ENCODE measurements at places on chromosomes 1 and 21.

DNA sequence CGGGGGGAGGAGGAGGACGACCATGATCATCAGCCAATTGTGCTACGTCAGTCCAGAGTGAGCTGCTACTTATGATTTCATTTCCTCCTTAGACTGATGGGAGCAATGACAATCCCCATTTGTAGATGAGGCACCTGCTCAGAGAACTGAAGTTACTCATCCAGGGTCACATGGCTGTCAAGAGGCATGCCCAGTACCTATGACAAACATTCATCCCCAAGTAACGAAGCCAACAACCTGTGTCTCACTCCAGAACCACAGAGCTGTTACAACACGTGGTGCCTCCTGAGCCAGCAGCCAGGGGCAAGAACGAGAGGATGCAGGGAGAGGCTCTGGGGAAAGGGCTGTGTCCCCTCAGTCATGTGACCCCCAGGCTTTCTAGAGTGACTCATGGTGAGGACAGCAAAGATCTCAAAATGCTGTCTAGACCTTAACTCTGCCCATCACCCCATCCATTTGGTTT, 93.6 kb downstream of the SIM2 start:
- DNase-seq = no peak

DNA sequence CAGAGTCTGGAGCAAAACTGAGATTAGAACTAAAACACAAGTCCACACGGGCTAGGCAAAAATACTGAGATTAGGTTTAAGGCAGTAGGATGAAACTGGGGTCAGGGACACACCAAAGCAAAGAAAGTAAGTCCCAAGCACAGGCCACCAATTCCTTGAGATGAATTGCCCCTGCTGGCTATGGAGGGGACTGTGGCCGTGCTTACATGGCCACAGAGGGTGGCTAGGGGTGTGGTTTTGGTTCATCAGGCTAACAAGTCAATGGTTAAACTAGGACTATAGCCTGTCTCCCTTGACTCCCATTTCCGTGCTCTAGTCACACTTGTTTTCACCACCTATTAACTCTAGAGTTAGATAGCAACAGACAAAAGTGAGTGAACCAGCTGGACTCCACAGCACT, 394.8 kb downstream of the PBX1 start:
- no peak for DNase-seq

- DNase-seq = no peak
These were observed 47.1 kb downstream of the C8A start for GRCh38 chr1:56901716-56902115.

- no peak for DNase-seq
These were observed 19.5 kb upstream of the PUM1 start for GRCh38 chr1:31084782-31085569.

DNA sequence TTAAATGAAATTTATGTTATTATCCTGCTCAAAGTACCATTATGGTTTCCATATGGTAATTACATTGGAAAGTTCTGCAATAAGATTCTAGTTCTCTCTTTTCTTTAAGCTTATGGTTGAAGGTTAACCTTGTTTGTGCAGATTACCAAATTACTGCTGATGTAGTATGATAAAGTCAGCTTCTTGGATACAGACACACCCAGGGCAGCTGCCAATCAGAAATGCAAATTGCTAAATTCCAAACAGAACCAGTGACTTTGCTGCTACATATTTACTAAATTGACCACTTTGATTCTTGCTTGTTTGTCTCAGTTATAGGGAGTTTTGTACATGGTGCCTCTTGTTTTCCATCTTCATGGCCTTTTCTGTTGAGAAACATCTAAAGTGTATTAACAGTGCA, 26.5 kb downstream of the GNAT2 start:
- DNase-seq = no peak

DNA sequence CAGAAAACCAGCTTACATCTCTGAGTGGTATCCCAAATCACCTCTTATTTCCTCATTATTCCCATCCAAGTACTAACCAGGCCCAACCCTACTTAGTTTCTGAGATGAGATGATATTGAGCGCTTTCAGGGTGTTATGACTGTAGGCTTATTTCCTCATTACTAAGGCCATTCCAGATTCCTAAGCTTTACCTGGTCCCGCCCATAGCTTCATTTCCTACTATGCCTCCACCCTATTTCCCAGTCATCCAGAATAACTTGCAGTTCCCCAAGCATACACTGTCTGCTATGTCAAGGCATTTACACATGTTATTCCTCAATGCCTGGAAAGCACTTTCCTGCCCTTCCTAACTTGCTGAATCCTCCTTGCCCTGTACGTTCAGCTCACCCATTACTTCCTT, 79.3 kb upstream of the SPAG17 start:
- no peak for DNase-seq

DNA sequence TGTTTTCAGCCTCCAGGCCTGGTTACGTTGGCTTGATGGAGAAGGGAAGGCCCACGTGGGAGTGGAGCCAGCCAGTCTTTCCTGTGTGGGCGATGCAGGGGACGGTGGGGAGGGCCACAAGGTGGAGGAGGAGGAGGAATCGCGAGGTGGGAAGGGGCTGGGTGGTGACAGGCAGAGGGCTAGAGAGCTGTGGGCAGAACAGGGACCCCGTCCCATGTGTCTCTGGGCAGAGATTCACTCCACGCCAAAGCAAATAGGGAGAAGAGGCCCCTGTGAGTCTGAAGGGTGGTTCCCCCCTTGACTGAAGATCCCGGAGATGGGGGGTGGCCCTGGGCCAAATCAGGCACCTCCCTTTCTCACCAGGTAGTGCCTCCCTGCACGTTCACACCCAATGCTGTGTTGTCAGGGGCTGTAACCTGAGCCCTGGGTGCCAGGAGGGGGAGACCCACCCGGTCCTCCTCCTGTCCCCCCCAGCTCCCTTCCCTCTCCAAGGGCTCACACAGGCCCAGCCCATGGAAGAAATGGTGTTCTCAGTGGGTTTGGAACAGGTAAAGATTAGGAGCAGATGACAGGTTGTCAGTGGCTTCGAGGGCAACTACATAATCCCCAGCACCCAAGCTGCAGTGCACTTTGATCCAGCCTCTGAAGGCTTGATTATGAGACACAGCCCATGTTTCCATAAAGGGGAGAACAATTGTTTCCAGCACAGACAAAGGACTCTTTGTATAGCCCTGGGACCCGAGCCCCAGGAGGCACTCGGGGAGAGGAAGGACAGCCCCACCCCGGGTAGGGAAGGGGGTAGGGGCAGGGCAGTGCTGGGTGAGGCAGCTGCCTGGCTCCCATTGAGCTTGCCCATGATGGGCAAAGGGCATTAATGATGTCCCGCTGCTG, 37.7 kb upstream of the GPR37L1 start:
- no peak for DNase-seq

- no peak for DNase-seq
These were observed 33.0 kb downstream of the ACOT11 start for GRCh38 chr1:54580856-54581550.
